ENCODE measurements at places on chromosomes 1 and 21.
A peak's percentile ranks its signal among the peaks of the same experiment; 100 is the strongest.

DNA sequence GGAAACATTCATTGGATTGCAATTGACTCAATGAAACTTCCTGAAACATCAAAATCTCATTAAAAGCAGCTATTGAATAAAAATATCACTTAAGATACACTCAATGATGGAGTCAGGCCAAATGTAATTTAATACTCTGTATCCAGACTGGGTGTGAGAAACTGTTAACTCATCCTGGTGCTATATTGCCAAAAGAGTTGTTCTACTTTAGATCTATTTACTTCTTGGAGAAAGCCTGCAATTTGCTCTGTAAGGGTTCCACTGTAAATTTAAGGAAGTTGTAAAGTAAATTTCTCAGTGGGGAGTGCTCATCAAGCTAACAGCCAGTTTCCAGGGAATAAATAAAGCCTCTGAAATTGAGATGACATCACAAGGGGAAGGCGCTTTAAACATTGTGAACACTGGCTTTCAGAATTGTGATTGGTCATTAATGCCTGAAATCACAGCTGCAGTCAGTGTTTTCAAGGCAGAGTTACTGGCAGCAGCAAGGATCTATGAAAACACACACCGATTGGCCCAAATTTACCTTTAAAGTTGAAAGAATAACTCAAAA, 91.4 kb downstream of the OLFM3 start:
- H3K4me1 ChIP-seq: no peaks in the 10 kb centered on the region
- H3K27ac ChIP-seq: no peak overlapping the region
- DNase-seq: no peak
- H3K36me3 ChIP-seq: no peaks in the 10 kb centered on the region
- no peaks in the 10 kb centered on the region for H3K27me3 ChIP-seq

- no peaks in the 10 kb centered on the region for H3K36me3 ChIP-seq
- no peaks in the 10 kb centered on the region for H3K27me3 ChIP-seq
- no peak for DNase-seq
- H3K4me1 ChIP-seq: no peaks in the 10 kb centered on the region
- H3K4me3 ChIP-seq: no peak overlapping the region
- H3K27ac ChIP-seq: no peak overlapping the region
Observed at GRCh38 chr1:241213139-241213538, 143.9 kb downstream of the RGS7 start.

GRCh38 chr1:79638382-79638781, 631.9 kb upstream of the ADGRL4 start:
- no peak overlapping the region for H3K4me3 ChIP-seq
- no peak overlapping the region for H3K27ac ChIP-seq
- no peak for DNase-seq

GRCh38 chr1:165696625-165697100, 1.7 kb downstream of the ALDH9A1 start:
- H3K36me3 ChIP-seq: peaks cover 27% of the 10 kb centered on the region
- peak overlapping the region; percentile 96 for H3K4me3 ChIP-seq
- no peaks in the 10 kb centered on the region for H3K27me3 ChIP-seq
- peaks cover 35% of the 10 kb centered on the region for H3K4me1 ChIP-seq

GRCh38 chr1:62796221-62796620, 12.3 kb downstream of the ATG4C start:
- peaks cover 7% of the 10 kb centered on the region for H3K36me3 ChIP-seq
- no peak overlapping the region for H3K27ac ChIP-seq
- H3K27me3 ChIP-seq: no peaks in the 10 kb centered on the region
- no peak for DNase-seq
- peaks cover 21% of the 10 kb centered on the region for H3K4me1 ChIP-seq

- H3K36me3 ChIP-seq: no peaks in the 10 kb centered on the region
- peaks cover 21% of the 10 kb centered on the region for H3K4me1 ChIP-seq
- peak within 1 kb of the TSS; percentile 75 for H3K4me3 ChIP-seq
- H3K27ac ChIP-seq: no peak within 1 kb of the TSS
Observed at GRCh38 chr1:67832737-67833601, at the start of gene GNG12. Gene GNG12, minus strand, starts transcription at chr1:67833467. Its CDS starts 125,781 bp downstream, at chr1:67707686.

DNA sequence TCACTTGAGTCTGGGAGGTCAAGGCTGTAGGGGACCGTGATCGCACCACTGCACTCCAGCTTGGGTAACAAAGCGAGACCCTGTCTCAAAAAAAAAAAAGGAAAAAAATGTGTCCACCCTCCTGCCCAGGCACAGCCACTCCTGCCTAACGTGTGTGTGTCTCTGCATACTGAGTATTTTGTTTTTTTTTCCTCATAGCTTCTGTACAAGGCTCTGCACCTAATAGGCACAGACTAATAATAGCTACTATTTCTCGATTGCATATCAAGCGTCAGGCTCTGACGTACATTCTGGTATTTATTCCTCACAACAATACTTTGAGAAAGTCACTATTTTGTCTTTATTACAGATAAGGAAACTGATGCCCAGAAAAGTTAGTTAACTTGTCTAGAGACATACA, 5.0 kb downstream of the PTGFRN start:
- no peak for DNase-seq
- peaks cover 10% of the 10 kb centered on the region for H3K4me1 ChIP-seq
- no peaks in the 10 kb centered on the region for H3K27me3 ChIP-seq
- no peak overlapping the region for H3K27ac ChIP-seq

DNA sequence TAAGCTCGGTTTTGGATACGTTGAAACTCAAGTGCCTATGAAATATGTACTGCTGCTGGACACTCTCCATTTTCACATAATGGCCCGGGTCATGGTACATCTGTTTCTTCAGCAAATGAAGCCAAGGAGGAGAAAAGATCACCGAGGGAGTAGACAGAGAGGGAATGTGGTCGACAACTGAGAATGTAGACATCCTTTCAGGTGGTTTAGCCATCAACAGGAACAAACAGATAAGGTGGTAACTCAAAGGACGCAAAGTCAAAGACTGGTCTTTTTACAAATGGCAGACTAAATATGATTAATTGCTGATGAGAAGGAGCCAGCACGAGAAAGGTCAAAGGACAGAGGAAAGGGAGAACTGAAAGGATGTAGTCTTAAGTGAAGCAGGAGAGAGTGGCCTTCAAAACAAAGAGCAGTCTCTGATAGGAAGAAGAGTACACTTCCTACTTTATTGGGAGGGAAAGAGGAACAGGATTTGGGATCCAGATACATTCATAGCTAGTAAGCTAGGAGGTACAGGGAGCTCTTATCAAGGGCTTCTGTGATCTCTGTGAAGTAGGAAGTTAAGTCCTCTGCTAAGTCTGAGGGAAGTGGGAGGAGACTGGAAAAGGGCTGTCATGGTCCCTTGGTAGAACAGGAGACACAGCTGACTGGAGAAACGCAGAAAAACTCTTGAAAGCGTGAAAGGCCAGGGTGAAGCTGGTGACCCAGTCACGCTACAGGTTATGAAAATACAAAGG, 28.3 kb downstream of the NUP133 start:
- no peaks in the 10 kb centered on the region for H3K27me3 ChIP-seq
- DNase-seq: no peak
- peak overlapping the region; percentile 28 for H3K27ac ChIP-seq
- no peak overlapping the region for H3K4me3 ChIP-seq
- H3K4me1 ChIP-seq: peaks cover 19% of the 10 kb centered on the region
- H3K36me3 ChIP-seq: peaks cover 48% of the 10 kb centered on the region

DNA sequence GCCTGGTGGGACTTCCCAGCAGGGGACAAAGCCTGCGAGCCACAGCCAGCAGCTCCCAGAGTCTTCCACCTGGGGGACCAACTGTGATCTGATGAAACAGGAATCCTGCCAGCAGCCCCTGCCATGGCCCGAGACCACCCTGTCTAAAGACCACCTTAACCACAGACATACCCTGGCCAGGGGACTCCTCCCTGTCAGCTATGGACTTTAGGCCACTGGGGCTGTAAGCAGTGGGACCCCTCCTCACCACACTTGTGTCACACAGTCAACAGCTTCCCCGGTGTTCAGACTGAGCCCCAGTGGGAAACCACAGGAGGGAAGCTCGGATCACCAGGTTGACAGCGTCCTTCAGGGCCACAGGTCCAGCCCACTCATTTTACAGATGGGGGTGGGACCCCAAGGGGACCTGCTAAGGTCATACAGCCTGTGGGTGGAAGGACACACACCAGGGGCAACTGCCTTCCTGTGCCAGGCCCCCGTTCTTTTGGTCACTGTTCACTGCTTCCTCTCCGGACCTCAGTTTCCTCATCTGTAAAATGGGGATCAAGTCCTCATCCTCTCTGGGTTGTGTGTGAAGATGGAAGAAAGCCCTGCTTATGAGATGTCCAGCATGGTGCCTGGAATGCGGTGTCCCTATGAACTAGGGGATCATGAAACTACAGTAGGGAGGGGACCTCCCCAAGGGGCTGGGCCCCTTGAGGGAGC, 11.4 kb downstream of the EPHA2 start:
- H3K27me3 ChIP-seq: peaks cover 9% of the 10 kb centered on the region
- no peak for DNase-seq
- no peak overlapping the region for H3K27ac ChIP-seq
- no peak overlapping the region for H3K4me3 ChIP-seq

- no peak for DNase-seq
- H3K27ac ChIP-seq: no peak overlapping the region
- no peaks in the 10 kb centered on the region for H3K36me3 ChIP-seq
- no peaks in the 10 kb centered on the region for H3K4me1 ChIP-seq
- H3K4me3 ChIP-seq: no peak overlapping the region
- peaks cover 39% of the 10 kb centered on the region for H3K27me3 ChIP-seq
Observed at GRCh38 chr1:201245082-201245481, 38.2 kb upstream of the PKP1 start.

DNA sequence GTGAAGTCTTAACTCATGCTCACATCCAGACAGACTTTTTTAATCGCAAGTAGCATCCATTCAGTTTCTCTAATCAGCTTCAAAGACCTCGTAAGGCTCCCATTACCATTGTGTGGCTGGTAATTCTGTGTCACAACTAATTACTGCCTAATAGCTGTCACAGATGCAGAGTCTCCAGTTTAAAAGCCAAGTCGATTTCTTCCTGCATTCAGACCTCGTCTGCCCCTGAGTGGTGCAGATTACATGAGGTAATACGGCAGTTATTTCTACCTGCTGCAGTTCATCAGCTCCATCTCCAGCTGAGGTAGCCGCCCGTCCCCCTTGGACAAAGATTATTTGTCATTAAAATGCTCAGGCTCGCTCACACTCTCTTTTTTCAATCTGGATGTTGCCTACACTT, 34.4 kb upstream of the OLIG2 start:
- no peak overlapping the region for H3K4me3 ChIP-seq
- no peaks in the 10 kb centered on the region for H3K36me3 ChIP-seq
- DNase-seq: no peak
- H3K27me3 ChIP-seq: peaks cover 26% of the 10 kb centered on the region
- H3K27ac ChIP-seq: no peak overlapping the region
- H3K4me1 ChIP-seq: no peaks in the 10 kb centered on the region

- H3K4me3 ChIP-seq: no peak overlapping the region
- H3K27me3 ChIP-seq: peaks cover 7% of the 10 kb centered on the region
- H3K27ac ChIP-seq: no peak overlapping the region
- DNase-seq: no peak
Observed at GRCh38 chr1:24886241-24886640, 43.8 kb downstream of the RUNX3 start.

GRCh38 chr1:241637604-241638003, 2.6 kb downstream of the CHML start:
- H3K27me3 ChIP-seq: no peaks in the 10 kb centered on the region
- H3K4me1 ChIP-seq: peaks cover 47% of the 10 kb centered on the region
- H3K27ac ChIP-seq: peak overlapping the region; percentile 15

Measured in activated naive CD8-positive, alpha-beta T cell treated with anti-CD3 and anti-CD28 coated beads, Interleukin-2, amount 50 U/mL, for 24 hours (primary cell).